ENCODE measurements at places on chromosomes 4 and X.

DNA sequence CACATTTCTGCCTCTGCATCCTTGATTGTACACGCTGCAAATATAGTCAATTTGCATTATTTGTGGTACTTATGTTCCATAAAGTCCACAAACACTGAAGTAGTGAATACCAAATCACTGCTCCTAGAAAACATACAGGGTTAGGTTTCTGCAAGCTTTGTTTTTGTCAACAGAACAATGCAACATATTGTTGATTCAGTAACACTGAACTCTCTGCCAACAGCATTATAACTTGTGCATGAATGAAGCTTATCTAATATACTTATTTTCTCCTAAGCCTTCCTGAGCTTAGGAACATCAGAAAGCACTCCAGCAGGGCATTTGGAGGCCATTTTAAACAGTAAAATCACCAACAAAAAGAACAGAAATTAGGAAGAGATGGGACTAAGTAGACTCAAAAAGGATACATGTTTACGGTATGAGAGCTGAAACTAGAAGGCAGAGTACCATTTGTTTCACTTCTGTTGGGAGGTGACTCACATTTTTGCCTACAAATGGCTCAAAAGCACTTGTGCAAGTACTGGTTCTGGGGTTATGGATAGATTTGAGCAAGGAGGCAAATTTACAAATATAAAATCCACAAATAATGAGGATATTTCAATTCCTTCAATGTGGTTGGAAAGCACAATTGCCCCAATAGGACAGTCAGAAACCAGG, 14.1 kb downstream of the COX18 start:
- DNase-seq: no peak

DNA sequence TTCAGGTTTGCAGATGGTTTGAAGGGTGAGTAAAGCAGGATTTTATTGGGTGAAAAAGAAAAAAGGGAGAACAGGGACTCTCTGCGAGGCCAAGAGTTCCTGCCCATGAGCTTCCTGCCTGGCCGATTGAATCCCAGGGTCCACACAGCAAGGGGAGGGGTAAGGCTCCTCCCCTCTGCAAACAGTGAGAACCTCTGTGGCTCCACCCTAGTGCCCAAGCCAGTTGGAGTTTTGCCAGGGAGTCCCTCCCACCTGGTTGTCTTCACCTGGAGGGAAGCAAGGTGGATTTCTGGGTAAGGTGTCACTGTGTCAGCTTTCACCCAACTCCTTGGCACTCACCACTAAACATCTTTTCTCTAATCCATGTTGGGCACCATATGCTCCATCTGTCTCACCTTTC, 70.9 kb downstream of the PDHA2 start:
- DNase-seq: no peak

DNA sequence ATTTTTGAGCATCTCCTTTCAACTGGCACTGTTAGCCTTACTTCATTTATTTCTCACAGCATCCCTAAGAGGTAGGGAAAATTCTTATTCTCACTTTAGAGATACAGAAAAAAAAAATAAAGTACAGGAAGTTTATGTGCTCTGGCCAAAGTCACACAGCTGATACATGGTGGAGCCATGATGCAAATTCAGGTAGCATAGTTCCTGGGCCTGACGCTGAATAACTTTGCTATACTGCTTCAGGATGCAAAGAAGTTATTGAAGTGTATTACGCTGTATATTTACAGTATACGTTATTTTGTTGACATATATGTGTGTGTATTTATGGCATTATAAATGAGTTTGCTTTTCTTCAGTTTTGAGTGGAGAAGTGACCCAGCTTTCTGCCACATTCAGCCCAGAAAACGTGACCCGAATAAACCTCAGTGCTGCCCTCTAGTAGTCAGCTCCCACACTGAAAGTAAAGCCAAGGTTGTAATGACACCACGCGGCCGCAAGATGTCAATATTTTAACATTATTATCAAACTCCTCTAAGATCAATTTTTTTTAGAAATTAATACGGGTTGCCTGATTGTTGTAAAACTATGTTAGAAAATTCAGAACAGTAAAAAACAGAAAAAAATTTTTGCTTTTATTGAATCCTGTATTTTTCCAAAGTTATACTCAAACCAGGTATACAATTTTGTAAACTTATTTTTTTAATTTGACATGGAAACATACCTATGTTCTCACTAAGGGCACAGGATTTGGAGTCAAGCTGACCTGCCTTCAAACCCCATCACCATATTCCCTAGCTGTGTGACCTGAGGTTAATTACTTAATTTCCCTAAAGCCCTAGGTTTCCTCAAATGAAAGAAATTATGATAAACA, 3.8 kb upstream of the GUCY2F start:
- DNase-seq: peak; percentile 31

DNA sequence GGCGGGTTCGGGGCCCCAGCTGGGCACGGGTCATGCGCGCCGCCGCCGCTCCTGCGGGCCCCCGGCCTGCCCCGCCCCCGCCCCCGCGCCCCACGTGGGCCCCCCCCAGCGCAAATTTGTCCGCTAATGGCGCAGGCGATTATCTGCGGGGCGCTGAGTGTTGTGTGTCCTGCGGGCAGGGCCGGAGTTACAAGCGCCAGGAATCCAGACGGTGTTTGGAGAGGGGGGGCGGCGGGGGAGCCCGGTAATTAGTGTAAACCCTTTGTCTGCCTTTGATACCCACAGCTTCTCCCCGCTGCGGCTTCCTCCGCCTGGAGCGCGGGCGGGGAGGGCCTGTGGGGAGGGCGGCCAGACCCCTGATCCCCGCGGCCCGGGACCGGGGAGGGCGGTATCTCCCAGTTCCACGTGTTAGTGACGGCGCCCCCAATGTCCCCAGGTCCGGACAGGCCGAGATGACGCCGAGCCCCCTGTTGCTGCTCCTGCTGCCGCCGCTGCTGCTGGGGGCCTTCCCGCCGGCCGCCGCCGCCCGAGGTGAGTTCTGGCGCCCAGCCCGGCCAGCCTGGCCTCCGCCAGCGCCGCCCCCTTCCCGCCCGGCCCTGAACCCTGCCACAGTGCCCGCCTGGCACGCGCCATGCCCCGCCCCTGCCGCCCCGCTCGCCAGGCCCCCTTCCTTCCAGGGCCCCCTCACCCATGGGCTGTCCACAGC, 761 bp downstream of the FGFRL1 start:
- peak; percentile 35 for DNase-seq

GRCh38 chrX:47200385-47201150, 6.9 kb downstream of the UBA1 start:
- no peak for DNase-seq

GRCh38 chr4:103076747-103077347, at the start of gene SLC9B2:
Gene SLC9B2 (minus strand): TSS chr4:103076761. CDS start chr4:103067550, 9,211 bp downstream.
- no peak for DNase-seq

DNA sequence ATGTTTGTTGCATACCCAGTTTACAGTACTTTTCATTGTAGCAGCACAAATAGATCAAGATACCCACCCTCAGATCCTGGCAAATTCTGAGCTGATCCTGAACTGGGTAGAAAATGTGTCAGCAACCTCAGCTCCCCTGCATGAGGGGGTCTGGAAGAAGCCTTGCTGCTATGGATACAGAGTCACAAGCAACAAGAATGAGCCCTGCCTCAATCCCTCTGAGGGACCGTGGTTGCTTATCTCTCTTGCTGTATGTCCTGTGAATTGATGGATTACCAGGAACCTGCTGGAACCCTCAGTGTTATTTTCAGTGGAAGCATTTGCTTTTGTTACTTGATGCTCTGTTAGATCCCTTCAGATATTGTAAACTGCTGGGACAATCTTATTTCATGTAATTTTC, 331.0 kb downstream of the STIM2 start:
- DNase-seq: no peak

GRCh38 chr4:87093443-87094123, 126.8 kb downstream of the KLHL8 start:
- peak; percentile 35 for DNase-seq

DNA sequence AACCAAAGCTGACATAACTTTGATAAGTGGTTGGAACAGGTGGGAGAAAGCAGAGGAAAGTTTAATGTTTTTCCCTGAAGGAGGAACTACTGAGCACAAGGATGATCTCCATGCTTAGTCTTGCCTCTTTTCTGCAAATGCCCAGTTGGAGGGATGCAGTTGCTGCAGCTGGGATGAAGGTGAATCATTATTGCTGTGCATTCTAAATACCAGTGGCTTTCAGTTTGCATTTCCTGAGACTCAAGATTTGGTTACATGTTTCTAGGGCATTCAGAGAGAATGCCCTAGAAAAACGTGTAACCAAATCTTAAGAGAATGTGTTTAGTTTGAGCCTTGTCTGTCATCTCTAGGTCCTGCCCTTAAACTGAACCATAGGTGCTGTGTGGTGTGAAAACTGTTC, 42.2 kb downstream of the METTL14 start:
- no peak for DNase-seq

- no peak for DNase-seq
Measured at GRCh38 chr4:858831-859451, 33.0 kb upstream of the CPLX1 start.

DNA sequence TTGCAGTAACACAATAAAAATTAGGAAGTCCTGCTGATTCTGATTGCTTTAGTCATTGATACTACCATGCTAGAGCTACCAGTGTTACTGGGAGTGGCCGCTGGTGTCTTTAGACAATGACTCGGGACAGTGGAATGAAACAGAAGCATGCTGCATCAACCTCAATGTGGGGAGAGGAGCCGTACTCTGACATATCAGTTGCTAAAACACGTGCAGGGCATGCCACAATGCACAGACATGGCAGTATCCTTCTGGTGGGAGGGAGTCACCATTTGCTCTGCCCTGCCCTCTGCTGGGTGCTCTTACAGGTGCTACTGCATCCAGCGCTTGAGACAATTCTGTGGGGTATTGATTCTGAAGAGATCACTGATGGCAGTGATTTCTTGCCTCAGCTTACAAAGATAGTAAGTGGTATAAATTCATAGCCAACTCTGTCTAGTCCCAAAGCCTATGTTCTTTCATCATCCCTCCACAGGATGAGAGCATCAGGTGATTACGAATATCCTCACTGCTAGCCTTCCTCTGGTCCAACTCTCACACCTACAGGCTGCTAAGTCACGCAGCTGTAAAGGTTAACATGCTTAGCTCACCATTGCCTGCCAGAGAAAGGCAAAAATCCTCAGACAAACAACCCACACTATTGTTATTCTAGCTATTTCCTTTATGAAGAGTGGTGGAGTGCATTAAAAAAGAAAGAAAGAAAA, 43.7 kb downstream of the NSG1 start:
- DNase-seq: peak; percentile 62

DNA sequence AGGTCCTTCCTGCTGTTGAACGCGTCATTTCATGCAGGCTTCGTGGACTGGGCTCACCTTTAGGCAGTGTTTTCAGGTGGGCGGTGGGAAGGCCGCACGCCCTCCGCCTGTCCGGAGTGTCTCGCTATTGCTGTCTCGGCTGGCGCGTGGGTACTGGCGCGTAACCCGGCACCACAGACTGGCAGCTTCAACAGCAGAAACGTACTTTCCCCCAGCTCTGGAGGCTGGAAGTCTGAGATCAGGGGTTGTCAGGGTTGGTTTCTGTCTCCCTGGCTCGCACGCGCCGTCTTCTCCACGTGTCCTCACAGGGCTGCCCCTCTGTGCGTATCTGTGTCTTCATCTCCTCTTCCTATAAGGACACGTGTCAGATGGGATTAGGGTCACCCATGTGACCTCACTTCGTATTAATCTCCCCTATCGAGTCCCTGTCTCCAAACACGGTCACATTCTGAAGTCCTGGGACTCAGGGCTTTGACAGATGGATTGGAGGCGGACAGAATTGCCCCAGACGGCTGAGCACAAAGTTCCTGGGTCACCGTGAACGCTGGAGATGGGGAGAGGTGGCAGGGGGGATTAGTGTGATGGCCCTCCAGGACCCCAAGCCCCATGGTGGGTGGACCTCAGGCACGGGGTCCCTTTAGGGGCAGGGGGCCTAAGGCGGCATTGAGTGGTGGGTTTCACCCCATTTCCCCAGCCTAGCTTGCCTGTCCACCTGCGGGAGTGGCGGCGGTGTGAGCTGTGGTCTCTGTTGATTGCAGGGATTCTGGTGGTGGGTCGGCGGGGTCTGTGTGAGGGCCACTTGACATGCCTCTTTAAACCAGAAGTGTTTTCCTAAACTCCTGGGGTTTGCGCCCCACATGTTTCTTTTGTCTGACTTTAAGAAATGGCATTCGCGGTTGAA, 83.4 kb upstream of the LRPAP1 start:
- no peak for DNase-seq

DNA sequence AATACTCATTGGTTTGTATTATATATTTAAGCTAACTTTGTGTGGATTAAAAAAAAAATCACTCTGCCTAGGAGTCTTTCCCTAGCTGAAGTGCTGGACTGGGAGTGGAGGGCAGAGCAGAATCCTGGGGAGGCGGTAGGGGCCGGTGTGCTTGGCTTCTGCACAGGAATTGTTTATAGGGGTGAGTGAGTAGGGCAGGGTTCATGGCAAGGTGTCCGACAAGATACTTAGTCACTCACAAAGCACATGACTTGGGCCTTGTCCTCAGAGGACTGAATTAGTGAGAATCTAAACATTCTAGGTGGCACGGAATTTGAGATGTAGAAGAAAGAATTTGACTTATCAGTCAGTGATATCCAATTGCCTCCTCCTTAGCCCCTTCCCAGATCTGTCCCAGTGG, 32.2 kb downstream of the FNIP2 start:
- DNase-seq: no peak

DNA sequence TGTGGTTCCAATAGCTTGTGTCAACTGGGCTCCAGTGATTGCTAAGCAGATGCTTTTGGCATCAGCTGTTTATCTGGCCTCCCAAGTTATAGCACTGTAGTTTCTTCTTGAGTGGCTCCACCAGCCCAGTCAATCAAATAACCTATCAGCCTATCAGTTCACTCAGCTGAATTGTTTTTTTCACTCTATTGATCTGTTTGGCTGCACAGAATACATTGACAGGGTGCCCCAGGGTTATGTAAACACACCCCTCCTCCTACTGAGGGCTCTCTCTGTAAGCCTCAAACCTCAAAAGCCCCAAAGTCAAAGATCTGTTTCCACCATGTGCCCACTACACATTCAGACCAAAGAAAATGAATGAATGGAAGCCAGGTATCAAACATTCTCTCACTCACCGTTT, 214.0 kb downstream of the HS6ST2 start:
- no peak for DNase-seq

DNA sequence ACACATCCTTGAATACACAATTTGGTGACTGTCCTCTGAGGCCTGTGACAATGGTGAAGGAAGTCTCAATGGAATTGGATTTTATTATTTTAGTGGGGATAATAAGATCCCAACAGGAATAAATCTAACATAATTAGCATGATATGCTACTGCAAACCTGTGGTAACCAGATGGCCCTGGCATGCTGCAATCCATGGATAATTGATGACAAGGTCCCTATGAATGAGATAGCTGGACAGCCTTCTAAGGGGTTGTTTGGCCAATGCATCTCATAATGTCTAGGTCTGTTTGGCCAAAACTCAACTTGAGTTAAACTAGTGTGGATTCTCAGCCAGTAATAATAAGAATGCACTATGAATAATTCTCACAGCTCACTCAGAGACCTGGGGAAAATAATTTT, 145.3 kb upstream of the GALNTL6 start:
- DNase-seq: no peak

- DNase-seq: no peak
Measured at GRCh38 chr4:71553605-71554004, 214.8 kb downstream of the SLC4A4 start.

- DNase-seq: no peak
Measured at GRCh38 chr4:26936284-26937065, 75.8 kb downstream of the STIM2 start.

- DNase-seq: no peak
Measured at GRCh38 chrX:123190096-123190495, 6.0 kb downstream of the GRIA3 start.

Measured in activated naive CD8-positive, alpha-beta T cell treated with anti-CD3 and anti-CD28 coated beads, Interleukin-2, amount 50 U/mL, for 24 hours (primary cell).